Neural crest cell (in vitro differentiated cells): ENCODE measurements at places on chromosomes 1 and 21. TPM values are rescaled to one million over a fixed set of nuclear protein-coding genes. Genes with fewer than 3 reads are reported as not detected.
A peak's percentile ranks its signal among the peaks of the same experiment; 100 is the strongest.

GRCh38 chr1:38693031-38693430, 166.5 kb downstream of the RRAGC start:
- no peak for DNase-seq

DNA sequence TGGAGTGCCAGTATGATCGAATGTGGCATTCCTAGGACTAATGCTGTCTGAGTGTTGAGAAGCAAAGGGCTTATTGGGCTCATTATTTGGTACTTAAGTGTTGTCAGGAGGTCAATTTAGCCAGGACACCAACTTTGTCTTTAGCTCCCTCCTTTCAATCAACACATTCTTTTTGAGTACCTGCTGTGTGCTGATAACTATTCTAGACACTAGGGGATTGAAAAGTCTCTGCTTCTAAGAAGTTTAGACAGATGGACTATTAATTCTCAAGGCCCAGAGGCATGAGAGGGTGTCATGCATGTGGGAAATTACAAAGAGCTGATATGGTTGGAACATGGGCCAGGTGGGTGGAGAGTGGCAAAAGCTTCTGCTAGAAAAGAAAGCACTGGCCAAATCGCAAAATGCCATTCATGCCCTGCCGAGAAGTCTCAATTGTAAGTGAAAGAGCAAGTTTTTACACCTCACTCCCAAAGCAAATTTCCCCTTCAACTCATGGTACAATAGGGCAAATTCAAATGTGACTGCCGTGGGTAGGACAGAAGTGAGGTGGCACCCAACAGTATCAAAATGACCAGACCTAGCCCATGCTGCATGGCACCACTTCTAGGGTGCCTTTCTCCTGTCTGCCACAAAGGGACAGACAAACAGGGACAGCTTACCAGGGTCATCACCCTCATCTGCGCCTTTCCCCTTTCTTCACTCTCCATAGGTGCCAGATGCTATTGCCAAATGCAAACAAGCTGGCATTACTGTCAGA, 53.6 kb upstream of the LAX1 start:
- no peak for DNase-seq

DNA sequence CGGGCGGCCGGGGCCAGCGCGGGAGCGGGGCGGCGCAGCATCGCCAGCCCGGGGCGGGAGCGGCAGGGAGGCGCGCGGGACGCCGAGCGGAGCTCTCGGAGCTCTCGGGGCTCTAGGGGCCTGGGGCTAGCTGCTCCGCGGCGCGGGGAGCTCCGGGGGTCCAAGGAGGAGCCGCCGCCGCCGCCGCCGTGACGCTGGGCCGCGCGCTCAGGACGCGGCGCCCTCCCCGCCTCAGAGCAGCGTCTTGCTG, 147 bp downstream of the CLSTN1 start:
- DNase-seq = no peak

- DNase-seq = no peak
These were observed 70.6 kb downstream of the FNBP1L start for GRCh38 chr1:93518516-93518915.

- DNase-seq = no peak
These were observed 15.6 kb downstream of the MRPL37 start for GRCh38 chr1:54215523-54215922.

- DNase-seq = peak; percentile 26
These were observed 600.5 kb downstream of the USP25 start for GRCh38 chr21:16330082-16330907.

DNA sequence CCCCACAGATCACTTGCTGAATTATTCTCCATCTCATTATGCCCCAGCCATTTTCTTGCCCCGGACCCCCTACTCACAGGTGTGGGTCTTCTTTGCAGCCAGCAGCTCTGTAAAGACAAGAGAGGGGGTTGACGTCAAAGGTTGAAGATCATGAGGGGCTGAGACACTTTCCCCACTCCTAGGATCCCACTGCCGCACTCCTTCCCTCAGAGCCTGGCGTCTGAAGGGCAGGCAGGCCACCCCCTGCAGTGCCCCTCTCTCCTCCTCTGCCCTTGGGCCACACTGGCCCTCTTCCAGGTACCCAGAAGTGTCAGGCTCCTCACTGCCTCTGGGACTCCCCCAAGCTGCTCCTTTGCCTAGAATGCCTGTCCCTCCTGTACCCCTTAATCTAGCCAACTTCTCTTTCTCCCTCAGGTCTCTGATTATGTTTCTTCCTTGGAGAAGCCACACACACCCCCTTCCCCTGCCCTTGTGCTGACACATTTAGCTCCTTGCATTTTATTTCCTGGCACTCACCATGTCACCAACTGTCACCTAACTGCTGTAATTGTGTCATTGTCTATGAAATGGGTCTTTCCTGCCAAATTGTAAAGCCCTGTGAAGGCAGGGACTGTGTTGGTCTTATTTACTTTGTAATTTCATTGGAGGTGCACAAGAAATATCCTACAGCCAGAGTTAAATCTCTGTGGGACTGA, 2.1 kb downstream of the RORC start:
- no peak for DNase-seq

DNA sequence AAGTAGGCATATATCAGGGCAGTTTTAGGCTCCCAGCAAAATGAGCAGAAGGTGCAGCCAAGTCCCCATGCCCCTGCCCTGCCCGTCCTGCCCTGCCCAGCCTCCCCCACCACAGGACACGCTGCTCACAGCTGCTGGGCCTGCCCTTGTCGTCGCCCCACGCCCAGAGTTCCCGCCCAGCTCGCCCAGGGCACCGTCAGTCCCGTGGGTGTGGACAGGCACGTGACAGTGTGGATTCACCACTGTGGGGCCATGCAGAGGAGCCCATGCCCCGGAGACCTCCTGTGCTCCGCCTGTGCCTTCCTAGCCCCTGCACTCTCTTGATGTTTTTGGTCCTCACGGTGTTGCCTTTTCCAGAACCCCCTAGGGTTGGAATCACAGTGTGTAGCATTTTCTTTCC, 7.0 kb downstream of the FAAP20 start:
- DNase-seq = no peak

- no peak for DNase-seq
These were observed 132.2 kb downstream of the ADSS2 start for GRCh38 chr1:244319283-244320132.

GRCh38 chr1:220967911-220968310, 88.7 kb downstream of the HLX start:
- DNase-seq = no peak

GRCh38 chr1:214449371-214449770, 102.0 kb downstream of the PTPN14 start:
- DNase-seq = no peak

LENEP gene
- 1.9 and 2.5 TPM in 2 replicates for total RNA-seq

FAM110D gene
- total RNA-seq = 1.0 and 1.2 TPM in 2 replicates

CD1D gene
- total RNA-seq = not detected in 2 replicates

FAM177B gene
- 0.47 TPM in 1 of 2 replicates, not detected in the other for total RNA-seq

CFHR5 gene
- total RNA-seq = not detected in 2 replicates

CD34 gene
- total RNA-seq = 0.14 and 0.26 TPM in 2 replicates
